Progenitor cell of endocrine pancreas (in vitro differentiated cells): ENCODE measurements at places on chromosomes 12 and 14.
A peak's percentile ranks its signal among the peaks of the same experiment; 100 is the strongest.

DNA sequence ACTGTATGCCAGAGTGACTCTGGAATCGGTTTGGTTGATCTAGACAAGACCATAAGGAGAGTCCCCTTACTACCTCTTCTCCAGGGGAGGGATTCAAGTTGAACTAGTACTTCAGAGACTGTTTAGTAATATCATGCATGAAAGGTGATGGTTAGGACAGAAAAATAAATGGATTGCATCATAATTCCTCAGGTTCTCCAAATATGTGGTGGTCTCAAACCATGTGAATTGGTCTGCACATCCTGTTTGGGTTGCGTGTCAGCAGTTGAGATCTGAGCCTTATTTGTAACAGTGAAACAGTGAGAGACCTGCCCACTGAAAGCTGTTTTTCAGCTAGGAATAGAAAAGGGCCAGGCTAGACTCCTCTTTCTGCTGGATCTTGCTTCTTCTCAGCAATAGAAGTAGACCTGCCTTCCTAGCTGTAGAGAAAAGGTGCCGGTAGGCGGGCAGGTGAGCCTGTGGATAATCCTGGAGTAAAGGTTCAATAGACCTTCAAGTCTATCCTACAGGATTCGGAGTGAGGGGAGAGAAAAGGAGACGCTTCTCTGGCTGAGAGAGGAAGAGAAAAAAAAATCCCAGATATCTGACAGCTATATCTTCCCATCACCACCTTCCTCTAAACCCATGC is 258.5 kb upstream of the E2F7 start:
- DNase-seq, result no peak

DNA sequence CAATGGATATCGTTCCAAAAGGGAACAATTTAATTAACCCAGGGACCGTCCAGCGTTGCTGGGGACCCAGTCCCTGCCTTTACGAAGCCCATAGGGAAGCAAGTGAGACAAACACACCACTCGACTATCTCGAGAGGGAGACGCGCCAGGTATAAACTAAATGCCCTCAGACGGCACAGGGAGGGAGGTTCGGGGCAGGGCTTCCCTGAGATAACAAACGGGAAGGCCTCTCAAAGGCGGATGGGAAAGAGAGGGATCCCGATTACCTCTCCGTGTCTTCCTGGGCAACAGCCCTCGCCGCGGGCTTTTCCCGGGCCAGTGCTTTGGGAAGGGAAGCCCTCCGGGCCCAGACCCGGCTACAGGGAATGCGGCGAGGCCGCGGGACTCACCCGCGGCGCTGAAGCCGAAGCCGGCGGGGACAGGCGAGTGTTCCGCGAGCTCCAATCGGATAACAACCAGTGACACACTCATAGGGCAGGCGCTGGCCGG is 390 bp downstream of the BRAP start:
- no peak for DNase-seq

DNA sequence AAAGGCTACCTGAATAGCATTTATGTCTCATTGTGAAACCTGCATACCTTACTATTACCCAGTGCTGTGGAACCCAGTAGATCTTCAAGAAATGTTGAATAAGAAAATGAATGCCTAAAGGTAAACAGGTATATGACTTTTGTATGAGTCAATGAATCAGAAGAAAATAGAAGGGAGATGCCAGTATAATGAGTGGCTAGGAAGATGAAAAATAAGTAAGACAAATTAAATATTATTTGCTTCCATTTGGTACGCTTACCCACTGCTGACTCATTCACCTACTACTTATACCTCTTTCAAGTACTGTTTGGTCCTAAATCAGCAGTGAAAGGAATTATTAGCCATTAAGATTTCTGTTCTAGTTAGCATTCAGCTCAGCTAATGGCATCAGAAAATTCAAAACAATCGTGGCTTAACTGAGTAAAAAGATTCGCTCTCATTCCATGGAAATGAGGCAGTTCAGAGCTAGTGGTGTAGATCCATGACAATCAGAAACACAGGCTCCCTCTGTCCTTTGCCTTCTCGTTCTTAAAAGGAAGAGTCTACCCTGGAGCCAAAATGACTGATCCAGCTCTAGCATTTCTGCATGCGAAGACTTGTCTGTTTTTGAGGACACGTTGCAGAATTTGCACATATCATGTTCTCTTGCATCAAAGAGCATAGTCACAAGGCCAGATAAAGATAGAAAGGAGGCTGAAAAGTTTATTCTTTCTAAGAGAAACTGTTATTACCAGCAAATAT is 705.8 kb upstream of the USP15 start:
- DNase-seq, result no peak

DNA sequence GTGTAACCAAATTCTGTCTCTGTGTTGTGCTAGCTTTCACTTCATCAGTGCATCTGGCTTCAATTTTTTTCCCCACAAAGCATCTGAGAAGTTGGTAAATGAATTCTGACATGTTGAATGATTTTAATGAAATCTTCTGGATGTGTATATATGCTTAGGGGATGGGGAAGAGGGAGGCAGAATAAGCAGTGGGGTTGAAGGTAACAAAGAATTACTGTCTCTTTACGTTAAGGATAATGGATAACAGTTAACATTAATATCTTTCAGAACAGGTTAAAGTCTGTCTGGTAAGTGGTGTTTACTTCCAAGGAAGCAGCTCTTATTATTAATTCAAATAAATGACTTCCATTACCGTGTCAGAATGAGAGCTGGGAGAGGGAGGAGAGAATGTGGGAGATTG is 261.7 kb downstream of the ERC1 start:
- DNase-seq, result no peak

DNA sequence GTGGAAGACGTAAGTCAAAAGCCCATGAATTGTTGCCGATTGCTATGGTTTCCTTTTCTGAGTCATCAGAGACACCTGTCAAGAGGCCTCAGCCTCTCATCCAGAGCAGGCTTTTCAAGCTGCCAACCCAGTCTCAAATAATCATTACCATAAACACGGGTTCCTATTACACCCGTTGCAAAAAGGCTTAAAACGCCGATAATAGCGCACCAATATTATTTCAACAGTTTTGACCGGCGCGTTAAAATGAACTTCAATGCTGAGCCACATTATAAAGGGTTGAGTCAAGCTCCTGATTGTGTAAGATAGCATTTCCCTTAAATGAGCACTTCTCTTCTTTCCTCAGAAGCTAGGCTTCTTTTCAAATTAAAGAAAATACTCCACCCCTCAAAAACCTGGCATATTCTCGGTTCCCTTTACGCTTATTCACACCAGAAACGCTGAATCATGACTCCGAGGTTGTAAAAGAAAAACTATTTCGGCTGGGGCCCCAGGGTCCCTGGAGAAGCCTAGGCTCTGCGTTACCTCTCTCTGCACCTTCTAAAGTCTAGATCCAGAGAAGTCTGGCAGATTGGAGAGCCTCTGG is 1.4 kb downstream of the TMTC1 start:
- no peak for DNase-seq

GRCh38 chr12:6861391-6861790 is 5.9 kb upstream of the TPI1 start:
- DNase-seq, result no peak

- DNase-seq, result no peak
Observed at GRCh38 chr14:73723797-73724661, 9.8 kb upstream of the PNMA1 start.

- DNase-seq, result no peak
Observed at GRCh38 chr14:25933731-25934130, 664.1 kb downstream of the NOVA1 start.

DNA sequence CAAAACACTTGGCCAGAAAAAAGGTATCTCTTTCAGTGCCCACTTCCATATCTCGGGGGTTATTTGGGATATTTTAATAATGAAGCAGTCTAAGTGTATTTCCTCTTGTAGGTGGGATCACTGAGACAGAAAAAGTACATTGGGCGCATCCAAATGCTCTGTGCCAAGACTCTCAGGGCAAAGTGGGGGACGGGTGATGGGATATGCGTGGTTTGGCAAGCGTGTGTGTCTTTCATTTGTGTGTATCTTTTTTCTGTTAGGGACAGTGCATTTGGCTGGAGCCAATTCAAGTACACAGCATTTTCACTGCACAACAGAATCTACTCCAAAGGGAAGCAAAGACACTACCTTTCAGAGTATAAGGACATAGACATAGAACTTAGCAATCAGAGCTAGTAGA is 29.3 kb downstream of the SSPN start:
- no peak for DNase-seq

DNA sequence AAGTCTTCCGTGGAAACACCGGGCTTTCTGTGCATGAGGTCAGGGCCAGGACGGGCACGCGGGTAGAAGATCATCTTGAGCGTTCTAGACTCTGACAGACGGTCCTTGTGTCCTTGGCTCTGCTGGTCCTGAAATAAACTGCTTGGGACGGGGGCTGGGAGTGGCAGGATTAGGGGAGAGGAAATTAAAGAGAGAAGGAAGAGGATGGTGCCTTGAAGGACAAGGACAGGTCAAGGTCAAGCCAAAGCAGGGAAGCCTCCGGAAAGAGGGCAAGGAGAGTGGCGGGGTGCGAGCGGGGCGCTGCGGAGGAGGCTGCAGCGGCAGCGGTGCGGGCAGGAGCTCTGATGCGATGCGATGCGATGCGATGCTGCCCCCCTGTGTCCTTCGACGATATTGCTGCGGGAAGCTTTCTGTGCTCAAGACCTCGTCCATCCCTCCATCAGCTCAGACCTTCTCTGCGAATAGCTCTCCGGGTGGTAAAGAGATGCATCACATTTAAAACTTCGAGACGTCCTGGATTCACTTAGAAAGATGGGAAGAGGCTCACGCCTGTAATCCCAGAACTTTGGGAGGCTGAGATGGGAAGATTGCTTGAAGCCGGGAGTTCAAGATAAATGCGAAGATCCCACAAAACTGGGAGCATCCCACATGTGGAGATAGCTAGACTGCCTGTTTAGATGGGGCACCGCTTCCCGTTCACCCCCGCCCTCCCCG is 110.1 kb upstream of the TMEM132D start:
- peak; percentile 69 for DNase-seq
